ENCODE measurements at places on chromosomes 3 and 15.
A peak's percentile ranks its signal among the peaks of the same experiment; 100 is the strongest.

DNA sequence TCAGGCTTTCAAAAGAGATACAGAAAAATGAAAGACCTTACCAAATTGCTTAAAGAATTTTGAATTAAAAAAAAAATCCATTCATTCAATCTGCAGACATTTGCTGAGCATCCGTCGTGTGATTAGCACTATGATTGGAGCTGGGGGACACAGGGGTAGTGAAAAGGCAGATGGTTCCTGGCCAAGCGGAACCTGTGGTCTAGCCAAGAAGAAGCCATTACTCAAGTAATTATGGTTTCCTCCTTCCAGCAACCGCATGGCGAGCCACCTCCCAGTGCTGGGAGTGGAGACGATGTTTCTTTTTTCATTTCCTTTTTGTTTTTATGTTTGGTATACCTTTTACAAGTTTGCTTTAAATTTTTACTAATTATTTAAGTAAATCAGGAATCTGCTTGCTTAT, 140.2 kb downstream of the CACNA2D3 start:
- DNase-seq, result peak; percentile 8

DNA sequence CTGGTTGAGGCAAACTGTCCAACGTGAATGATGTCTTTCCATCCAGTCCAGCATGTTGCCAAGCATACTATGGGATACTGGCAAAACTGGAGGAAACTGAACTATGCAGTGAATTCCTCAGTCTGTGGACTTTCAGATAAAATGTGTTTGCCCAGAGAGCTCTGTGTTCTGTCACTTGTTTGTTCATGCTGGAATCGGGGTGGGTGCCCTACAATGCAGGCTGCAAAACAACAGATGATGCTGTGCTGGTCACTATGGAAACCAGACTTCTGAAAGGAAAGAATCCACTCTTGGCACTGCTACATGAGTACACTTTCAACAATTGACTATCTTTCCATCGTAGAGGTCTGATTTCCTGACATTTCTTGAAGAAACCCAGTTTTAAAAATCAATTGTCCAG, 272.5 kb upstream of the ARHGEF26 start:
- DNase-seq, result peak; percentile 40

DNA sequence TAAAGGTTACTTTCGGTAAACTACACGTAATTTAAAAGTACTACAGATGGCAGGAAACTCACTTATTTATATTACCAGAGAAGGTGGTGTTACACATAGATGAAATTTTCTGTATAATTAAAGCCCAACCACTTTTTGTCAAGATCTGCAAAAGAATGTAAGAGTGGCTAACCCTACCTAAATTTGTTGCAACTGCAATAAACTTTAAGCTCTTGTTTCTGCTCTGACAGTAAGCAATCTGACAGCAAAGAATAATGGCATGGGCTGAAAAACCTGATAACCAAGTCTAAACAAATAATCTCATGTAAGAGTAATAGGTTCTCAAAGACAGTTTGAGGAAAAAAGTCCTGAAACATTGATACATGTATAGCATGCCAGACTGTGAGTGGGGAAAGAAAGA, 897.3 kb downstream of the TUSC7 start:
- no peak for DNase-seq

DNA sequence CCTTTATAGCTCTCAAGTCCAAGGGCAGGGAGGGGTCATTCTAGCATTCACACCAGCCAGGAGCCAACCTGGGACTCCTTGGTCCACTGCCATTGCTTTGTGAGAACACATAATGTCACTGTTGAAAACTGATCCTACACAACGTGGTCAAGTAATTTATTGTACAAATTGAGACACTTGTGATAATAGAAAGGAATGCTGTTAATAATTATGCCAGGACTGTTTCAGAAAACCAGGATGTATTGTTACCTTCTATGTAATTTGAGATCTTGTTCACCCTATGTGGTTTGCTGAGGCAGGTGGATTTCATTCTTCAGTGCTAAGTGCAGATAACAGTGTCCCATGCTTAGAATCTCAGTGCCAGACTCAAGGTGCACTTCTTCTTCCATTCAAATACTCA, 33.3 kb downstream of the TMCO5A start:
- no peak for DNase-seq

GRCh38 chr3:60953351-60953750, 297.9 kb downstream of the FHIT start:
- no peak for DNase-seq

DNA sequence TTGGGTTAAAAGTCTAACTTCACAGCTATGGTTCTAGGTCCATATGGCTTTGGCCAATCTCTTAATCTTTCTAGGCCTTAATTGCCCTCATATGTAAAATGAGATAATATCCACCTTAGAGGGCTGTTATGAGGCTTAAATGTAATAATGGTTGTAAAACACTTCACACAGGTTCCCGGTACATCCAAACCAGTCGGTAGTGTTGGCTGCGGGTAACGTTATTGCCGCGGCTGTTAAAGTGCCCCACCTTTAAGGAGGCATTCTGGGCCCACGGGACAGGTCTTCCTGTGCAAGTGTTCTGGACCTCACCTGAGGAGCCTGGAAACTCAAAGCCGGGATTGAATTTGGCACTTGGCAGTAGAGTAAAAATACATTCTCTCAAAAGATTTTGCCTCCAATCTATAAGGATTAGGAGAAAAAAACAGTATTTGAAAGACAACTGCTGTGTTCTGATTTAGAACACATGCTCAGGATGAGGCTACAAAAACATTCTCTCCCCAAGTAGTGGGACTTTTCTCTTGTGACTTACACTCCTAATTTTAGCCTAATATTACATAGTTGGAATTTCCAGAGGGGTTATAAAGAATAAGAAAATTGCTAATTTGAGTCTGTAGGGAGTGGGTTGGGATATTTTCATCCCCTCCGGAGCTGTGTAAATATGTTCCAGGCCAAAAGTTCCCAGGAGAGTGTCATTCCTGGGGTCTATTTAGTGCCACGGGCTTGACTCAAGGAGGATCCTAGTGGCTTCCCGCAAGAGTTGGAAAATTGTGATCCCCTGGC, 44.9 kb upstream of the TSEN2 start:
- DNase-seq, result no peak

DNA sequence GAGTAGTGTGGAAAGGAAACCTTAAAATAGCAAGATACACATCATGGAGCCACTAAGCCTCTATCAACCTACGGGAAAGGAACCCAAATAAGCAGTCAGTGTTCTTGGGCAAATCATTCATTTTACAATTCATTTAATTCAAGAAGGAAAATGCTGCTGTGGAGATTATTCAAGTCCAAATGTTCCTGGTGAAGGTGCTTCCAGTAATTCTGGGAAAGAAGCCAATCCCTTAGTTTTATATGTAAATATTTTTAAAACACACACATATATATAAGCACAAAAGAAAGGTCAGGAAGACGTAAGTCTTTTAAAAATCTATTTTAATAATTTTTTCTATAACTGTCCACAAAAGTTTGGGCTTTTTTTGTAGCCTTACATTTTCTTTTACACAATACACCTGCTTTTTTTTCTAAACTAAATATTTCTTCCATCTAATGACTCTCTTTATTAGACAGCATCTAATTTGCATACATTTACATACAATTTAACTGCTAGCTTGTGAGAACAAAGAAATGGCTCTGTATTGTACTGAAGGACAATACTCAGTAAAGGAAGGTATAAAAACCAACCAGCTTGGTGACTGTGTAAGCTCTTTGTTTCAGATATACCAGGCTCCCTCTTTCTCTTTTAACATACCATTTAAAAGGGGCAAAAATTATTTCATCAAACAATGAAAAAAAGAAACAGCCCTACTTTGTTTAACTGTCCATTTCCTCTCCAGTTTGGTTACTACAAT, 269.5 kb downstream of the ZBTB20 start:
- DNase-seq, result peak; percentile 28

DNA sequence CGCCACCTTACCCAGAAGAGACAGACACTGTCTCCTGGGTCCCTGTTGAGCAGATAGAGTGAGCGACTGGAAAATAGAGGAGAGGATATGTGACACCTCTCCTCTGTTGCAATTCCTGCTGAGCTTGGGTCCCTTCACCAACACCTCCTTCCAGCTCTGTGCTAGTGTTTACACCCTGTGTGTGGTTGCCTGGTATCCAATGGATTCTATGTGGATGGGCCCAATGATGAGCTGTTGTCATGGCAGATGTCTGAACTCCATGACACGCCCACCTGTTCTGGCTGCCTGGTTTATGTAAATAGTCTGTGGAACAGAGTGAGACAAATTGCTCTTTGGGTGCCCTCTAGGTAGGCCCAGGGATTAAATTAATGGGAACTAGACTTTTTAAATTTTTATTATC, 23.7 kb downstream of the RBM5 start:
- peak; percentile 34 for DNase-seq

- no peak for DNase-seq
Observed at GRCh38 chr15:39538936-39539335, 41.9 kb upstream of the THBS1 start.

DNA sequence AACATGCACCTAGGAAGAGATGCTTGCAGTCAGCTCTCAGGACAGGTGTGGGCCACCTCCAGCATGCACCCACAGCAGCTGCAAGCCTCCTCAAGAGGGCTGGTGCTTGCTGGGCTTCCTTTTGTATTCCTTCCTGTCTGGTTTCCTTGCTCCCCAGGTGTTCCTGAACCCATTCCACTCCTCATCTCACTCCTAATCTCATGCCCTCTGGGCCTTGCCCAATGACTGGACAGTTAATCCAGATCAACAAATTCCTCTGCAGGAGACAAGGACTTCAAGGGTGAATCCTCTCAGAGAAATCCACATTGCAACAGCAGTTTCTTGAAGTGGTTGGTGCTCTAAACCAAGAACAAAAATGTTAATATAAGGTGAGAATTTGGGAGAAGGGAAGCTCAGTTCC, 30.7 kb downstream of the RASGRP1 start:
- DNase-seq, result no peak

GRCh38 chr3:75294124-75294523, 370.0 kb upstream of the FRG2C start:
- peak; percentile 4 for DNase-seq

DNA sequence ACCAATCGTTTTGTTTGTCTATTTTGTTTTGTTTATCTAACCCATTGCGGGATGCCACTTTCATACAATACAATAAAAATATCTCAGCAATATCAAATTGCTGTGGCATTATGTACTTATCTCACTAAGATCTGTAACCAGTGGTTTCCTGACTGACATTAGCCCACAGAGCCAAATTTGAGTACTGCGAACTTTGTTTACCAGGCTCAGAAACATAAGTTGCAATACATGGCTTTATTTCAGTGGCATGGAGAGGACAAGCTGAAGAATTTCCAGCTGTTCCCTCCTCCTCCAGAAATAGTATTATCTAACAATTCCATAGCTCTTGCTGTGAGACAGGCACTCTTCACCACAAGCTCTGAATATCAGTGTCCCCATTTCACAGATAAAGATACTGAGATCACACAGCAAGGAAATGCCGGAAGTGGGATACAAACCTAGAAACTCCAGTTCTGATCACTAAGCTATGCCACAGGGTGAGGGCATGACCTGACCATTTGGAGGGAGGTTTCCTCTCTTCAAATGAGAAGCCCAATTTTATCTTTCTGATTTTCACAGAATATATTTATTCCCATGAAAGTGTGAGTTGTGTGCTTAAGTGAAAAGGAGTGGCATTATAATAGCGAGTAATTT, 469.9 kb upstream of the CBLB start:
- no peak for DNase-seq

DNA sequence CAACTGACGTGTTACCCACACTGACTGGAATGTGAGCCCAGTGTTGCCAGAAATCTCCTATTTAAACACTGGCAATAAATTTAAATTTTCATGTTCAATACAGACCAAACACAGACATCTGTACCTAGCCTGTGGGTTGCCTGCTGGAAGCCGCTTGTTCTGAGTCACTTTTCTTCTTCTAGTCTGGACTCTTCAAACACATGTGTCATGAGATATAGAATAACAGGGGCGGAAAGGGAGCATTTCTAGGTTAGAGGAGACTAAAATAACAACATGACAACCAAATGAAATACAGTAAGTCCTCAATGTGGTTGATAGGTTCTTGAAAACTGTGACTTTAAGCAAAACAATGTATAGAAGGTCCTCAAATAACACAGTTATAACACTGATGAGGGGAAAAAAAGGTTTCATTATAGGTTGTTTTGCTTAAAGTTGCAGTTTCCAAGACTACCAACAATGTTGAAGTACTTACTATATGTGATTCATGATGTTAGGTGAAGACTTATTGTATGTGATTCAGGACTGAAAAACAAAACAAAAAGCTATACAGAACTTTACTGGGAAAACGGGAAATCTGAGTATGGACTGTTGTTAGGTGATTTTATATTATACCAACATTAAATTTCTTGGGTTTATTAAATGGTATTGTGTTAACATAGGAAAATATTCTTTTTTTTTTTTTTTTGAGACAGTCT, 63.1 kb downstream of the PRKAR2A start:
- DNase-seq, result no peak

GRCh38 chr15:40302288-40302886, 5.3 kb downstream of the PLCB2 start:
- DNase-seq, result no peak

DNA sequence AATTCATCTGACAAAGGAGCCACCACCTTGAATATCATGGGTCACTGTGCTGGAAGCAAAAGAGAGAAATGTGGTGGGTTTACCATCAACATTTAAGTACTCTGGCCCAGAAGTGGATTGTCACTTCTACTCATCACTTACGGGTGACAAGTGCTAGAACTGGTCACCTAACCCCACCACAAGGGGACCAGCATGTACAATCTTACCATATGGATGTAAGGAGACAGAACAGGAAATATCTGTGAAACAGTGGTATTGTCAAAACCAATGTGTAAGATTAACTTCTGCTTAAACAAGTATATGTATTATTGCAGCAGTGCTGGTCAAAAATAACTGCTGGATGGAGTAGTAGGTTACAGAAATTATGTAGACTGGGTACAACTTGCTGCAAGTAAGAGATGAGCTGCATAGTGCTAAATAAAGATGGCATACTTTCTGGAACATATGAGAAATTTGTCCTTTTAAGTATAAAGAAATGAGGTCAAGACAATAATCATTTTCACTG, 171.8 kb downstream of the POTEB3 start:
- DNase-seq, result no peak

DNA sequence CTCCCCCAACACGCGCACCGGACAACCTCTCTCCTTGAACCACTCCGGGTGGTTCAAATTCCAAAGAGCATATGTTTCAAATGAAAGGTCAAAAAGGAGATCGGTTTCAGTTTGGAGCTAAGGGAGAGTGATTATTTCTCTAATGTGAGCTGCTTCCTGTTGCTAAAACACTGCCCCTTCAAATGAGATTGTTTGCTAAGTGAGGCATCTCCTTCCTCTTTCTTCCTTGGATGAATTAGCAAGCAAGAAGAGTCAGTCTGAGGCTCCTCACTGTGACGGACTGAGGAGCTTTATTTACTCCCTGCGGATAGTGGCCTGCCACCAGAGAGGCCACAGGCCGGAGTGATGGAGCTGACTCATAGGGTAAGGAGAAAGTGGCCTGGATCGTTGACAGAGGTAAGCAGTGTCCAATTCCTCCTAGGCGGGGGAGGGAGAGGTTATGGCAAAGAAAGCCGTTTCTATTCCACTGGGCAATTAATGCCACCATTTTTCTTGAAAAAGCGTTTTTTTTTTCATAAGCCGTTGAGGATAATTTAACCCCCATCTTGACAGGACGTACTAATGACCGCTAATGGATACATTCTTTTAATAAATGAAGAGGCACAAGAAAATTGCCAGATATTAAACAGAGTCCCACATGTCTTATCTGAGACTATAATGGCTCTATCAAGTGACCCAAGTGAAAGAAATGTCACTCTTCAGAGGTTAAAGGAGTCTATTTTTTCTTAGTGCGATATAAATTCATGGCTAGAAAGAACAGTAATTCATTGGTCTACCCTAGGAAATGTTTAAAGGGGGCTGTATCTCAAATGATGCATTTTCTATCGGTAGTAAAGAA, 167.0 kb upstream of the ANKRD28 start:
- peak; percentile 8 for DNase-seq

Data from NCI-H69 (cell line).